ENCODE measurements at places on chromosomes 11 and 22. TPM values are rescaled to one million over a fixed set of nuclear protein-coding genes. Genes with fewer than 3 reads are reported as not detected.

Gene TSPO
- 311 TPM for total RNA-seq

Gene MISFA
- 0.19 TPM for total RNA-seq

Gene MS4A3
- total RNA-seq: not detected

Gene DMC1
- total RNA-seq: 4.2 TPM
